ENCODE measurements at places on chromosomes 2 and 18. TPM values are rescaled to one million over a fixed set of nuclear protein-coding genes. Genes with fewer than 3 reads are reported as not detected.

DNA sequence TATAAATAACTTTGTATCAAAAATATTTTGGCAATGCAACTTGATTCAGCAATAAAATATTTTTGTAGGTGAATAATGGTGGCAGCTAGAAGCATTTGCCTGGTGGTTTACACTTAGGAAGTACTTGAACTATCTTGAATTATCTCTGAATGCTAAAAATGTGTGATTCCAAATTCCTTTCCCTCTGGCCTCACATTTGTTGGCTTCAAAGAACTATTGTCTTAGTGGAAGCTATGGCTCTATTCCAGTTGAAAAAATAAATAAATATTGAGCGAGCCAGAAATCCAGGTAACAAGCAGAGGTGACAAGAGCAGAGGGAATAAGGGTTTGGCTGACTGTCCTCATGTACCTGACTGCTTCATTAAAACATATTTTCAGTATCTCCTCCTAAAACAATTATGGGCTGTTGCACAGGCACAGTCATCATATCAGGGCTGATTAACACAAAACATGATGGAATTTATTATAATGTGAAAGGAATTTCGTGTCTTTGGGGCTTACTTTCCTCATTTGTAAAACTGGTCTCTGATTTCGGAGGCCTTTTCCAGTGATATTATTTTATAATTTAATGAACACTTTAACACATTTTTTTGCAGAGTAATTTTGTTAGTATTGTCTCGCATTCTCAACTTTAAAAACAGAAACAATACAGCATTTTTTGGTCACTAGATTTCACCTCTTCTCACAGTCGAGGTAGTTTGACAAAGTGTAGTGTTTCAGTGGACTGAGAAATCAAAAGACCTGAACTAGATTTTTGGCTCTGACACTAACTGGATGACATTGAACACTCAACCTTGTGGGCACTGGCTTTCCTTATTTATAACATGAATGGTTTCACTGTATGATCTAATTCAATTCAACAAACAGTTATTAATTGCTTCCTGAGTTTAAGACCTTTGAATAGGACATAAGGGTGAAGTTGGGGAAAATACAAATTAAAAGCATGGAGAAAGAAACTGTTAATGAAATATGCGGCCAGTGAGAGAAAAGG lies 7.8 kb upstream of the CAVIN2 start:
- no peaks in the 10 kb centered on the region for H3K27me3 ChIP-seq
- H3K36me3 ChIP-seq: no peaks in the 10 kb centered on the region
- H3K27ac ChIP-seq: no peak overlapping the region
- no peak overlapping the region for H3K4me3 ChIP-seq

GRCh38 chr2:213164263-213164662 lies 12.9 kb upstream of the IKZF2 start:
- peak overlapping the region; percentile 94 for H3K27ac ChIP-seq
- H3K4me3 ChIP-seq: no peak overlapping the region
- peaks cover 14% of the 10 kb centered on the region for H3K4me1 ChIP-seq
- DNase-seq: peak; percentile 21

GRCh38 chr2:170122883-170123547 lies 54.9 kb upstream of the MYO3B start:
- H3K36me3 ChIP-seq: no peaks in the 10 kb centered on the region
- no peak overlapping the region for H3K4me3 ChIP-seq
- no peaks in the 10 kb centered on the region for H3K27me3 ChIP-seq
- H3K27ac ChIP-seq: no peak overlapping the region
- H3K4me1 ChIP-seq: no peaks in the 10 kb centered on the region
- DNase-seq: no peak

DNA sequence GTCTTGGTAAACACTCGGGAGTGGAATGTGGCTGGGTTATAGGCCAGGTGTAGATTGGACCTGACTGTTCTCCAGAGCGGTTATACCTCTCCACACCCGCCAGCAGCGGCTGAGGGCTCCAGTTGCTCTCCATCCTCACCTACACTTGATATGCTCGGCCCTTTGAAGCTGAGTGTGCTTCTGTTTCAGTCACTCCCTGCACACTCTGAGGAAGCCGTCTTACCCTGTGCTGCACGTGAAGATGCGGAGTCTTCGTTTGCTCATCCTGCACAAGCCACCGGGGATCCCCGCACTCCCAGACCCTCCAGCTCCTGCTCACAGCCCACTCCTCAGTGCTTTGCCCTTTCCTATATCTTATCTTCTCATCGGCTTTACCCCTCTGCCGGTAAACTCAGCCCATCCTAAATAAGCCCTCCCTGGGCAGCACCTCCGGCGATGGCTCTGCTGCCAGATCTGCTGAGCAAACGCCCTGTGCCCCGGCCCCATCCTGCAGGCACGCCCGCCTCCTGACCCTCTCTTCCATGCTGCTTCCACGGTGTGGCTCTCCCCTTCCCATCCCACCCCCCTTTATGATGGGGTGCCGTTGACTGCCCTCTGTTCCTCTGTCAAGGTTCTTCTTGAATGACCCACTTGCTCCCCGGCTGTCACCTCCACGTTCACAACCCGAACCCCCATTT lies 47.3 kb upstream of the ODC1 start:
- no peaks in the 10 kb centered on the region for H3K27me3 ChIP-seq
- DNase-seq: no peak
- H3K27ac ChIP-seq: no peak overlapping the region
- H3K4me1 ChIP-seq: peaks cover 7% of the 10 kb centered on the region
- no peaks in the 10 kb centered on the region for H3K36me3 ChIP-seq

DNA sequence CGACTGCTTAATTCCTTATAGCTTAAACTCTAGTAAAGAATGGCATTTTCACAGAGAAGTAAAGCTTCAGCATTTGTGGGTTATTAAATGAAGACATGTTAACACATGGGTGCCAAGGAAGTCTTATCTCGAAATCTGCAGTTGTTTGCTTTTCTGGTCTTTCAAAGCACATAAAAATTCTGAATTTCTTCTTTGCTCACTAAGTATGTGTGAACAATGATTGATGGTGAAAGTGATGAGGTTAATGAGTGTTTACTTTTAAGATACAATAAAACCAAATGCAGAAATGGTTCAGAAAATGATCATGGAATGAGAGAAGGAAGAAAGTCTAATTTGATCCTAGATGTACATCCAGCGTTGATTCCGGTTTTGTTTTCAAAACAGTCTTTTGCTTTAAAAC lies 234.6 kb upstream of the RAB12 start:
- no peaks in the 10 kb centered on the region for H3K4me1 ChIP-seq
- no peaks in the 10 kb centered on the region for H3K36me3 ChIP-seq
- H3K4me3 ChIP-seq: no peak overlapping the region
- DNase-seq: no peak

GRCh38 chr2:160911258-160911657 lies 249.0 kb upstream of the TANK start:
- H3K27me3 ChIP-seq: no peaks in the 10 kb centered on the region
- no peak overlapping the region for H3K27ac ChIP-seq
- H3K36me3 ChIP-seq: no peaks in the 10 kb centered on the region

- H3K4me3 ChIP-seq: no peak overlapping the region
- peaks cover 62% of the 10 kb centered on the region for H3K36me3 ChIP-seq
- no peak for DNase-seq
- no peaks in the 10 kb centered on the region for H3K4me1 ChIP-seq
- H3K27me3 ChIP-seq: no peaks in the 10 kb centered on the region
These were observed 18.0 kb downstream of the SUCLG1 start for GRCh38 chr2:84441036-84441435.

DNA sequence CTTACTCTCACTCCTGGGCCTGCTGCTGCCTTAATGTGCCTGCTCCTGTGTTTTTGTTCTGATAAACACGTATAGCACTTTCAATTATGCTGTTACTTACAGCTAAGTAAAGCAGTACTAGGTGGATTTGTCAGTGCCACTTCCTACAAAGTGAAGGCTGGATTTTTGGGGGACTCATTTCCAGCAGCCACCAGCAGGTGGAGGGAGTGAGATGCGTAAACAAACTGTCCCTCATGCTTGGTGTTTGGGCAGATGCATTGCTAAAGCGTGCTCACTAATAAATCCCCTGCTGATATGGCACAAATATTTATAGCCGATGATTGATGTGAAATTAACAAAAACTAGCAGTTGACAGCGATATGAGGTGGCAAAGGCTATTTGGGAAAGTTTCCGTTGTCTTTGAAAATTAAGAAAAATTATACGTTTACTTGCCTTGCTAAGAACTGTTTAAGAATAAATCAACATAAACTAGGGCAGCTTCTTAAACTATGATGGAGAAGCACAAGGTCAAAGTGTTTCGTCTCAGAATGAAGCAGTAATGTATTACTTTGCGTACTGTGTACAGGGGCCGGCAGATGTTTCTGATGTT lies 101.7 kb downstream of the AGAP1 start:
- H3K27ac ChIP-seq: no peak overlapping the region
- H3K4me1 ChIP-seq: no peaks in the 10 kb centered on the region
- no peaks in the 10 kb centered on the region for H3K36me3 ChIP-seq

DNA sequence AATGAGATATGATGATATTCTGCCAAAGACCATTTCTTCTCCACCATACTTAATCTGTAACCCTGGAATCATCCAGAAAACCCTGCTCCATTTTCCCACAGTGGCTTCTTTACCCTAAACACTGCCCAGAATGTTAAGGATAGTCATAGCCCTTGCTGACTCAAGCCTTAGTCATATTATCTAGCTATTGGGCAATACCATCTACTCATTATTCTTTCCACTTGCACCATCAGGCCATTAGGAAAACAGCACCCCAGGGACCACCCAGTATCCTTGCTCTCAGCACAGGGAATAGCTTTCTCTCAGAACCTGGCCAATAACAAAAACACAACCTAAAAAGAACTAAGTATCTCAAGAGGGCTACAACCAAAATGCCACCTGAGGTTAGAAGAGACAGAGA lies 445.7 kb upstream of the SLC14A2 start:
- H3K4me1 ChIP-seq: no peaks in the 10 kb centered on the region
- H3K27me3 ChIP-seq: no peaks in the 10 kb centered on the region
- no peak overlapping the region for H3K27ac ChIP-seq
- no peak overlapping the region for H3K4me3 ChIP-seq

DNA sequence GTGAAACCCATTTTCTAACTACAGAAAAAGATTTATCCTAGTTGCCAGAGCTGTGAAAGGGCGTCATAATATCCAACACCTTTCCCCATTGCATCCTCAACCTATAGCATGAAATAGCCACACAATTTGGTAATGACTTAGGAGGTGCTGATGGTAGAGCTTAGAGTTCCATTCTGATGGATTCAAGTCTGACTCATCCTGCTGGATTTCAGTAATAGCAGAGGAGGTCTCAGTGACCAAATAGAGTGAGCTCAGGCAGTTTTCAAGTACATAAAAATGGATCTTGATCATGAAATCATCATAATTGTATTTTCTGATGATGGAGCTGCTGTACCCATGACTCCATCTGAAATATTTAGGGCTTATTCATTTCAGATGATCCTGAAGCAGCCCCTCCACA lies 270.7 kb upstream of the KLHL29 start:
- DNase-seq: no peak
- no peaks in the 10 kb centered on the region for H3K4me1 ChIP-seq
- H3K27ac ChIP-seq: no peak overlapping the region
- no peaks in the 10 kb centered on the region for H3K36me3 ChIP-seq
- H3K27me3 ChIP-seq: no peaks in the 10 kb centered on the region

- H3K4me1 ChIP-seq: no peaks in the 10 kb centered on the region
- H3K27ac ChIP-seq: no peak overlapping the region
- no peaks in the 10 kb centered on the region for H3K27me3 ChIP-seq
These were observed 209.7 kb upstream of the EPAS1 start for GRCh38 chr2:46087492-46087891.

DNA sequence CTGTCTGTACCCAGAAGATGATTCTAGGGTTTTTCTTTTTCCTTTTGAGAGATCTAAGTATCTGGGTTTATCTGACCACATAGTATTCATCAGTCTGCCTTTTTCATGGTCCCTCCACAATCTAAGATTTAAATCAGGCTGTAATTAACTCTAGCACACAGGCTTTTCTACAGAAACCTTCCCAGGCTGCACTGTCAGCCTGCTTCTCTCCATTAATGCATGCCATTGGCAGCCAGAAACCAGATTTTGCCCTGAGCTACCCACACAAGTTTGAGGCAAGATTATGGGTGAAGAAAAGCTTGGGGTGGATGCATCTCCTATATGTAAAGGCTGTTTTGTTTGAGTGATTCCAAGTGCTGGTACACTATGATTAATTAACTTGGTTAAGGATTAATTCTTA lies 45.7 kb upstream of the EML4 start:
- H3K36me3 ChIP-seq: no peaks in the 10 kb centered on the region
- H3K27ac ChIP-seq: no peak overlapping the region
- DNase-seq: peak; percentile 14
- H3K4me1 ChIP-seq: peaks cover 56% of the 10 kb centered on the region
- H3K27me3 ChIP-seq: no peaks in the 10 kb centered on the region
- no peak overlapping the region for H3K4me3 ChIP-seq

- H3K4me1 ChIP-seq: no peaks in the 10 kb centered on the region
- H3K36me3 ChIP-seq: no peaks in the 10 kb centered on the region
- H3K27me3 ChIP-seq: no peaks in the 10 kb centered on the region
- no peak overlapping the region for H3K4me3 ChIP-seq
- H3K27ac ChIP-seq: no peak overlapping the region
These were observed 325.3 kb upstream of the MEX3C start for GRCh38 chr18:51522821-51523220.

- H3K36me3 ChIP-seq: no peaks in the 10 kb centered on the region
- no peak overlapping the region for H3K27ac ChIP-seq
- no peak for DNase-seq
- peaks cover 3% of the 10 kb centered on the region for H3K27me3 ChIP-seq
These were observed 5.0 kb downstream of the RUFY4 start for GRCh38 chr2:218074031-218074430.

DNA sequence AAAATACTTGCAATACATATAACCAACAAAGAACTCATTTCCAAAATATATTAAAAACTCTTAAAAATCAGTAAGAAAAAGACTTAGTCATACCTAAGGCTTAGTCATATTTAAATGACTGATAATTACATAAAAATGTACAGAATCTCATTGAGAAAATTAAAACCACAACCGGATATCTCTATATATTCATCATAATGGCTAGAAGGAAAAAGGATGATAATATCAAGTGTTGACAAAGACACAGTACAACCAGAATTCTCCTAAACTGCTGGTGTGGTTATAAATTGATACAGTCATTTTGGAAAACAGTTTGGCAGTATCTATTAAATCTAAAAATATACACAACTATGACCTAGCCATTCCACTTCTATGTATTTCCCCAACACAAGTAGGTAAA lies 27.1 kb upstream of the IHH start:
- no peaks in the 10 kb centered on the region for H3K4me1 ChIP-seq
- no peaks in the 10 kb centered on the region for H3K36me3 ChIP-seq
- H3K27ac ChIP-seq: no peak overlapping the region

- peaks cover 31% of the 10 kb centered on the region for H3K4me1 ChIP-seq
- no peaks in the 10 kb centered on the region for H3K36me3 ChIP-seq
- no peak for DNase-seq
- no peak overlapping the region for H3K27ac ChIP-seq
These were observed 202.3 kb downstream of the MREG start for GRCh38 chr2:215811003-215811402.

GRCh38 chr2:20649576-20649975 lies 1.3 kb downstream of the HS1BP3 start:
- DNase-seq: no peak
- no peaks in the 10 kb centered on the region for H3K36me3 ChIP-seq
- no peaks in the 10 kb centered on the region for H3K27me3 ChIP-seq
- H3K27ac ChIP-seq: no peak overlapping the region
- no peak overlapping the region for H3K4me3 ChIP-seq

GRCh38 chr2:73911548-73912208 lies 15.0 kb upstream of the DGUOK start:
- no peak overlapping the region for H3K4me3 ChIP-seq
- DNase-seq: no peak
- no peaks in the 10 kb centered on the region for H3K36me3 ChIP-seq

Gene RAB31
- polyA plus RNA-seq: 14.0 TPM

Gene MAPRE2
- polyA plus RNA-seq: 36.7 TPM

Gene EMILIN1
- 0.27 TPM for polyA plus RNA-seq

Gene CAPN14
- polyA plus RNA-seq: 2.2 TPM

Gene SERPINB13
- polyA plus RNA-seq: not detected
